Panc1 (cell line): ENCODE measurements at places on chromosomes 7 and 10.

- DNase-seq, result peak; percentile 96
Measured at GRCh38 chr7:80916770-80917741, 1.8 kb downstream of the SEMA3C start.

DNA sequence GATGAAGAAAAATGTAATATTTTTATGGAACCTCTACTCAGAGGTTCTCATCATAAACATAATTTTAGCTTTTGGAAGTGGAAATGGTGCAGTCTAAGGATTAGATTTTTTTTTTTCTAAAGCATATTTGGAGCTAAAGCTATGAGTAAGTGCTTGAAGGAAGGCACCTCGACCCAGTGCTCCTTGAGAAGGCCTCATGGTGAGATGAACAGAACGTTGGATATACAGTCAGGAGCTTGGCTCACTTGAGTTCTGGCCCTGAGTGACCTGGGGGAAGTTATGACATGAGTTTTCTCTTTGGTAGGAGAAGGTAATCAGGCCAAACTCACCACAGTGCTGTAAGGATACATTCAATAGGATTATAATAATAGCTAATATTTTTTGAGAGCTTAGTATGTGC lies 163.3 kb downstream of the JCAD start:
- DNase-seq, result no peak

DNA sequence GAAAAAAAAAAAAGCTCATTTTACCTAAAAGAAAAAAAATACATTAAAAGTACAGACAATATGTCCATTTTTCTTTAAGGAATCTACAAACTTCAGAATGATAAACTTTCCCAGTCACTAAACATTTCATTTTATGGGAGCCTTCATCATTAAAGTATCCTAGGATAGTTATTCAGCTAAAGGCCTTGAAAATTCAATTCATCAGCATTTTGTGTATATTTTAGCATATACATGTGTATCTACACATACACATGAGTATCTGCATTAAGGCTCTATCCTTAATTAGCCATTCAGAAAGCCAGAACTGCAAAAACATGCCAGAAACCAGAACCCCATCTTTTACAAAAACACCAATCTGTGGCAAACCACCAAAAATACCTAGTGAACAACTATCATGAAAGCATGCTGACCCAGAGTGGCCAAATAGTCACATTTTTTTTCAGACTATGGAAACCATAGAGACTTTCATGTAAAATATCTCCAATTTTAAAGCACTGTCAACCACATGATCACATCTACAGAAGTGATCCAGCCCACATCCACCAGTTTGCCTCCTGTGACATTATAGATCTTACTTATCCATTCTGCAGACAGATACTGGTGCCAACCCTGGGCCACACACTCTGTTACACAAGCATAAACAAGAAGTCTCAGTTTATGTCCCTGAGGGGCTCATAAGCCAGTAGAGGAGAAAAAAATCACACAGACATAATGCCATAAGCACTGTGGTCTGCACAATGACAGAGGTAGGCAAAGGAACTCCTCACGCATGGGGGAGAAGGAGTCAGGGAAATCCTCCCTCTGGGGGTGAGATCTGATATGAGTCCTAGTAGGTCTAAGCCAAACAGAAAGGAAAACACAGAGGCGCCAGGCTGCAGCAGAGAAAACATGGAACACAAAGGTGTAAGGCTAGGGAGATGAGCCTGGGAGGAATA lies 79.2 kb downstream of the SRPK2 start:
- DNase-seq, result no peak

DNA sequence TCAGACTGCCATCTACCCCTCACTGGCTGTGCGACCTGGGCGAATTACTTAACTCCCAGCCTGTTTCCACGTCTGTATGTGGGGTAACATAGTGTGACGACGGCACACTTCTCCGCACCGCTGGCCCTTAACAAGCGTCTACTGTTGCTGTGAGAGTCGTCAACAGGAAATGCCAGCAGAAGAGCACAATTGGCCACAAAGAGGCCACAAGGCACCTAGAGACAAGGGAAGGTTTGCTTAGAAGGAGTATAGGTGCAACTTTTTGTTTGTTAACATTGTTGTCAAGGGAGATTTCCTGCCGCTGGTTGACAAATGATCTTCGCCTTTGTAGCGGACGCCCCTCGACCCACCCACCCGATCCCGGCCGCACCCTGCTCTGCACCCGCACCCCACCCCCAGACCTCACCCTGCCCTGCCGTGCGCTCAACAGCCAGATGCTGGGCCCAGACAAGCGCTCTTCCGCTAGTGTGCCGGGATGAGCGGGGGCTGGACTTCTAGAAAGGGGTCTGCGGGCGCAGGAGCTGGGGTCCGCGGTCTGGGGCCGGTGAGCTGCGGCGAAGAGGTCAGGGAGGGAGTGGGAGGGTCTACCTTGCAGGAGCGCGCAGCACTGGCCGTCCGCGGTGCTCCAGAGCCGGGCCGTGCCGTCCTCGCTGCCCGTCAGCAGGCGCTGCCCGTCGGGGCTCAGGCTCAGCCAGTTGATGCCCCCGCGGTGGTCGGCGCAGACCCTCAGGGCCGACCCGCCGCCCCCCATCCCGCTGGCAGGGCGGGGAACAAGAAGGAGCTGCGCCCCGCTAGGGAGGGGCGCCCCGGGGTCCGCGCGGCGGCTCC lies 785 bp downstream of the WDR86 start:
- DNase-seq, result no peak

GRCh38 chr7:50923476-50923875 lies 140.8 kb upstream of the GRB10 start:
- no peak for DNase-seq

DNA sequence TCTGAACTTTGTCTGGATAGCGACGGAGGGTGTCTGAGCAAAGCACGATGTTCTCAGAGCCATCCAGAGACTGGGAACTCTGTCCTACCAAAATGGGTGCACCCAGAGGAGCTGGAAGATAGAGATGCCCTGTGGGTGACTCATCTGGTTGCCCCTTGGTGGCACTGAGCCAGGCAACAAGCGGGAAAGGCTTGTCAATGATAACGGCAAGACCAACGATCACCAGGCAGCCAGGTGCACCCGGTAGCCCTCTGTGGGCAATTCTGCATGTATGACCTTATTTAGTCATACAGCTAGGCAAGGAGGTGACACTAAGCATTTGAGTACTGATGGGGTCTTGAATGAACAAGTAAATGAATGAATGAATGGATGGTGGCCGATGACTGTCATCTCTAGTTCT lies 2.8 kb upstream of the ELN start:
- no peak for DNase-seq

GRCh38 chr10:102131286-102132170 lies 1.3 kb upstream of the PPRC1 start:
- DNase-seq, result no peak
